ENCODE measurements at places on chromosomes 13 and 19.

GRCh38 chr19:41525989-41526388 lies 50.0 kb upstream of the CEACAM21 start:
- no peak for DNase-seq

- no peak for DNase-seq
Observed at GRCh38 chr13:29758531-29759114, 91.8 kb downstream of the UBL3 start.

GRCh38 chr19:5805462-5806132 lies 730 bp downstream of the NRTN start:
- DNase-seq = no peak

- no peak for DNase-seq
Observed at GRCh38 chr19:4541114-4541805, 1.4 kb upstream of the LRG1 start.

Data from hippocampal formation (tissue), 2 donors.